ENCODE measurements at places on chromosomes 12 and 14. TPM values are rescaled to one million over a fixed set of nuclear protein-coding genes. Genes with fewer than 3 reads are reported as not detected.

- no peak for DNase-seq
These were observed 25.0 kb downstream of the DAD1 start for GRCh38 chr14:22563987-22564386.

DNA sequence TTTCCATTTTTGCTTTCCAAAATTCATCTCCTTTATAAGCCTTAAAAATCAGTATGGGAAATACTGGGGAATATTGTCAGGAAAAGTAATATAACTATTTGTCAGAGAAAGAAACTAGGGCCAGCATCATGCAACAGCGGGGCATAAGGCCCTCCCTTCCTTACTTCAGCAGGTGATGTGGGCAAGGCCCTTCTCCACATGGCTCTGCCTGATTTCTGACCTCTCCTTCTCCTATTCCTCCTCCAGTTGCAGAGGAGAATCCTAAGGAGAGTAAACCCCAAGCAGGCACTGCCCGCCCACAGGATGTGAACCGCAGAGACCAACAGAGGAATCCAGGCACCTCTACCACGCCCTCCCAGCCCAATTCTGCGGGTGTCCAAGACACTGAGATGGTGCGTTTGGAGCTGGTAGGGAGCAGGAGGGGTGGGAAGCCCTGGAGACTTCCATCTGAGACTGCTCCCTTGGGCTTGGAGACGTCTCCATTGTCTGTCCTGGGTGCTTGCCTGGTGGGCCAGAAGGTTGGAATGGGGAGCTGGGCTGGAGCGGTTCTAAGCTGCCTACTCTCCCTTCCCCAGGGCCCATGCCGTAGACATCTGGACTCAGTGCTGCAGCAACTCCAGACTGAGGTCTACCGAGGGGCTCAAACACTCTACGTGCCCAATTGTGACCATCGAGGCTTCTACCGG lies 2.7 kb upstream of the SOAT2 start:
- DNase-seq = no peak

DNA sequence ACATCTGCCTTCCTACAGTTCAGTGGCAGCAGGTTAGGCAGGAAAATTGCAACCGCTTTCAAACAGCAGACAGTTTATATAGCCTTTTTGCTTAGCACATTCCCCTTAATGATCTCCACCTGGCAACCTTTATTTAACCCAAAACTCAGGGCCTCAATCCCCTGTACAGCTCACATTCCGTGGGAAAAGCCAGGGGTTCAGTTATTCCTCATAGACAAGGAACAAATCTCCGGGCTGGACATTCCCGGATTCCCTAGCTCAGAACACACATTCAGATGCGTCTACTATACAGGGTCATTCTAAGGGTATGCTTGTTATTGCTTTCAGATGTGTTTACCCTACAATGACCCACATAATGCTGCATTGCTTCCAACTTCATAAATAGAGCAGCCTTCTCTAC lies 73.8 kb upstream of the DCN start:
- DNase-seq = no peak

The BAG5 gene
- total RNA-seq = 15.3 TPM

- DNase-seq = peak; percentile 95
These were observed at the start of gene HSPB8 for GRCh38 chr12:119178544-119179334. Gene HSPB8, plus strand, starts transcription at chr12:119178931. Its CDS starts 382 bp downstream, at chr12:119179313.

The WSCD2 gene
- total RNA-seq = 1.1 TPM

DNA sequence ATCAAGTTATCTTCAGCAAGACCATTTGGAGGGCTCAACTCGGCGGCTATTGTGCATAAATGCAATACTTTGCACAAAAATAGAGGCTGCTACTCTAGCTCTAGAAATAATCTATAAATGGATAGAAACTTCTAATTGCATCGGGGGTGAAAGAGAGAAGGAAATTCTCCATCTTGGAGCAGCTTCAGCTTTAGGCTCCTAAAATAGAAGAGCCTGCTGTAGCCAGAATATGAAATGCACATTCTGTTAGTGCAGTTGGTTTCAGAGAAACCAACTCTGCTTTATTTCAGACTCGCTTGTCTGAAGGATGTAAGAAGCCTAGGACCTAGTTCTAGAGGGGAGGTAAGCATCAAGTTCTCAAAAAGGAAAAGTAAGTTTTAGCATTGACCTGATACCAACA lies 38.1 kb downstream of the SNRPF start:
- no peak for DNase-seq

GRCh38 chr14:55313480-55313879 lies 42.3 kb downstream of the FBXO34 start:
- no peak for DNase-seq

DNA sequence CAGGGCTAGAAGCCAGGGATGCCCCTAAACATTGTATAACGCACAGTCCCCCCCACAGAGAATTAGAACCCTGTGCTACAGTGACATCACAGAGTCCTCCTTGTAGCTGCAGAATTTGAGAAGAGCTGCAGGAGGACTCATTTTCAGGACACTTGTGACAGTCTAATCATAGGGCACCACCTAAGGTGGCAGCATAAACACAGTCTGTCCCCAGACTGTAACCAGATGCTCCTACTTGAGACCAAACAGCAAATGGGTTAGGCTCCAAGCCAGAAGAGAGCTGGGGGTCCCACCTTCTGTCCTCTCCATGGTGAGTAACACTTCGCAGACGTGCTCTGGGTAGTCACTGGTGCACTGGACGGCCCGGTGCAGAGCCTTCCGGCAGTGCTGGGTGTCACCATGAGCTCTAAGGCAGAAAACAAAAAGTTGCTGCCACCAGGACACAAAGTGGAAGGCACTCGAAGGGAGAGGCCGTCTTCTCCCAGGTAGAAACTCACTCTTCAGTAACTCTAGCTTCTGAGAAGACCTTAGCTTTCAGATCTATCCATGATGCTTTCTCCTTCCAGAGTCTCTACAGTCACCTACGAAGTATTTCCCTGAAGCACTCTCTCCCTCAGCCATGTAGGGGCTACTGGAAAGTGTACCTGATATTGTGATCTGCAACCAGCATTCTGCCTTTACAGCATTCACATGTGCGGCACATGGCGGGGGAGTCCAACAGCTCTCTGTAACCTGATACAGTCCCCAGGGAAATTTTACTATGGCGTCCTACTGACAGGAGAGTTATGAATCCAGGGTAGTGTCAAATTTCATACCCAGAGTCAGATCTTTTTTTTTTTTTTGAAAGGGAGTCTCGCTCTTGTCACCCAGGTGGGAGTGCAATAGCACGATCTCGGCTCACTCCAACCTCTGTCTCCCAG lies 17.1 kb downstream of the FICD start:
- no peak for DNase-seq

DNA sequence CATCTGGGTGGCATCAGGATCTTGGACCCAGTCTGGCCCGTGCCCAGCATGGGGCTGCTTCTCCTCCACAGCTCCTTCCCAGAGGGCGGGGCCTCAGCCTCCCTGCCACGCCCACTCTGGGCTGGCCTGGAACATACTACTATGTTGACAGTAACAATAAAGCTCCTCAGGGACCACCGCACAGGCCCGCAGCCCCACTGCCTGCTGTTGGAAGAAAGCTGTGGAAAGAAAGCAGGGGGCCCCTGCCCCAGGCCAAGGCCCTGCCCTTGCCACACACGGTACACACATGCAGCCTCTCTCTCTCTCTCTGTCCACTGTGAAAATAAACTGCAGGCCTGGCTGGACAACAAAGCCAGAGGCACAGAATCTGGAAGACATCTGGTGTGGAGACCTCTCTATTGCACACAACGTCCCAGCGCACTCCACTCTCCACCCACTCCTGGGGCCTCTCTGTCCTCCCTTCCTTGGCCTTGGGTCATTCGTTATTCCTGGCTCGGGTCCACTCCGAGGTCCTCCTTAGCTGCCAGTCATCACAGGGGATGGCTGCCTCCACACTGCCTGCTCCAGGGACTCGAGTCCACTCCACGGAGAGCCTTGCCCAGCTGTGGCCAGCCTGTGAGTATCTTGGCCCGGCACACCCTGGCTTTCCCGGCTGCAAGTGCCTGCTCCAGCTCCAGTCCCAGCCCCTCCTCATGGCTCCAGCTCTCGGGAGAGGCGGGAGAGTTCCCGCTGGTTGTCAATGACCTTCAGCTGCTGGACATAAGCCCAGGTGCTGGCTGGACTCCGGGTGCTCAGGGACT lies 11.8 kb upstream of the ENDOU start:
- peak; percentile 90 for DNase-seq
